ENCODE measurements at places on chromosomes 3 and 15.

- DNase-seq: no peak
These were observed 184.0 kb downstream of the IGSF11 start for GRCh38 chr3:118850687-118851086.

DNA sequence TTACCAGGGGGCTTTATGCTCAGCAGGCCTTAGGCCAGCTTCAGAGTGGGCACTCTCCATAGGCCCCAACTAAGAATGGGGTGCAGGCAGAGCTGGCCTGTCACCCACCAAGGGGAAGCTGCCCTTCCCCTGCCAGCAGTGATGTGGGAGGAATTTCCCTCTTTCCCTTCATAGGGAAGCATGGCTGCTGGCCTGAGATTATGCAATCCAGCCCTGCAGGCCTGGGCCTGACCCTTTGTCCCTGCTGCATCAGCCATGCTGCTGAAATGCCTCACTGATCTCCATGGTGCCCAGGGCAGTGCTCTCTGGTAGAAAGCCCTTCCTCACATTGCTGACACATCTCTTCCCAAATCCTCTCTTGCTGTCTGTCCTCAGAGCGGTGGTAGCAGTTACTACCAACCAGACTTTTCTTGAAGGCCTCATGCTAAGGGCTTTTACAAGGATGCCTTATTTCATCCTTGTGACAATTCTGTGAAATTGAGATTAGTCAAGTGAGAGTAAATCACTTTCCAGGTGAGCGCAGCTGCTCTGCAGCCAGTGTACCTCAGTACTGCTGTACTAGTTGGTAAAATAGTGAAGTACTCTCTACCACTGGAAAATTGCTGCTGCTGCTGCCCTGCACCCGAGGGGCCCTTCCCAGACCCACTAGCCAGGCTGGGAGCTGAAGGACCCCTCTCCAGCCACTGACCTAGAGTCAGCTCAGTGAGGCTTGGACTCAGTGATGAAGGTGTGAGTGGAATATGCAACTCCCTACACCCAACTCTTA, 33.8 kb downstream of the MRAS start:
- DNase-seq: no peak

- no peak for DNase-seq
These were observed 328.2 kb downstream of the ZIC1 start for GRCh38 chr3:147737376-147737775.

- no peak for DNase-seq
These were observed 46.5 kb upstream of the CGNL1 start for GRCh38 chr15:57329582-57330367.

DNA sequence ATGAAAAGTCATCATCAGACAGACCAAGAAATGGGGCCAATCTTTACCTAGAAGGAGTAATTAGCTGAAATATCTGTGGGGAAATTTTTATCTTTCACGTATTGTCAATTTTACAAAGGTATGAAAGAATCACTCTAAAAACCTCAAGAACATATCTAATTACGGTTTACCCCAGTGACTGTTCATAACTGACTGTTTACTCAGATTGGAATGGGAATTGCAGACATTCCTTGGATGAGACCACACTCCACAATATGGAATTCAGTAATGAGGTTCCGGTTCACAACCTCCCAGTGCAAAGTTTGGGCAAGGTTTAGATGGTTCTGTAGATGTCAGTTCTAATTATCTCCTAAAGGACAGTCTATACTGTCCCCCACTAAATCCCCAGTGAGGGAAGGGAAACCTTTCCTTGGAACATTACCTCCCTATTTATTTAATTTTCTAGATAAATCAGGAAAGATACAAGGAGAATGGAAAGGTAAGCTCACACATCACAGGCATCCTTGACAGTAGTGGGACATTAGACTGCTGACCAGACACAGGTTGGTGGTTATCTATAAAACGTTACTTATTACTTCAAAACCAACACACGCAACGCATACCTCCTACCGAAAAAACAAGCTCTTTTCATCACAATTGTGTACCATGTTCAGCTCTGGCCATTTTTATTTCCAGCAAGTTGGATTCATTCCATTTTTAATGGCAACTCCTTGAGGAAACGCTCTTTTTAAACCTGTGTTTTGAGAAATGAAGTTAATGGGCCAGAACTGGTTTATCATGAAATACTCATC, 129.9 kb downstream of the RORA start:
- DNase-seq: no peak
